ENCODE measurements at places on chromosomes 11 and 22.

GRCh38 chr22:37186997-37187522, 987 bp downstream of the C1QTNF6 start:
- DNase-seq: no peak

- DNase-seq: no peak
Observed at GRCh38 chr11:46603704-46604308, 10.0 kb upstream of the AMBRA1 start.

DNA sequence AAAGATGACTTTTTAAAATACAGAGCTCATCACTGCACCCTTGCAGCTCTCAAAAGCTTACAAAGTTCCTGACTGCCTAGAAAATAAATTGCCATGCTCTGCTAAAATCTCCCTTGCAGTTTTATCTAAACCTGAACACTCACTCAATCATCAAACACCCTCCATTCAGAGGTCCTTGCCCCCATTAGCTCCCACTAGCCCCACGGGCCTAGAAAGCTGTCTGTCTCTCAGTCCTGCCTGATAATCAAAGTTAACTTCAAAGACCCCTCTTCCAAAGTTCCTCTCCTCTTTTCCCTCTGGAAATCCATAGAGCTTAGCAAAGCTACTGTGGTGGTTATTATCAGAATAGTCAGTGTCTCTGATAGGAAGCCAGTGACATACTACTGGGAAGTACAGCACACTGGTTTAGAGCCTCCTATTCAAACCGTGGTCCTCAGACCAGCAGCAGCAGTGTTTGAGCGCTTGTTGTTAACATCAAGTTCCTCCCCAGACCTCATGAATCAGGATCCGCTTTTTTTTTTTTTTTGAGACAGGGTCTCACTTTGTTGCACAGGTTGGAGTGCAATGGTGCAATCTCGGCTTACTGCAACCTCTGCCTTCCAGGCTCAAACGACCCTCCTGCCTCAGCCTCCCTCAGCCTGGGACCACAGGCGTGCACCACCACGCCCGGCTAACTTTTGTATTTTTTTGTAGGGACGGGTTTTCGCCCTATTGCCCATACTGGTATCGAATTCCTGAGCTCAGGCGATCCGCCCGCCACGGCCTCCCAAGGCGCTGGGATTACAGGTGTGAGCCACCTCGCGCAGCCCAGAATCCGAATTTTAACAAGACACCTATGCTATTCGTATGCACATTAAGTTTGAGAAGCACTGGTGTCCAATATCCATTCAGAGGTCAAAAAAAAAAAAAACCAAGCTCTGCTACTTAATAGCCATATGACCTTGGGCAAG, 1.2 kb downstream of the NDUFC2 start:
- DNase-seq: no peak

DNA sequence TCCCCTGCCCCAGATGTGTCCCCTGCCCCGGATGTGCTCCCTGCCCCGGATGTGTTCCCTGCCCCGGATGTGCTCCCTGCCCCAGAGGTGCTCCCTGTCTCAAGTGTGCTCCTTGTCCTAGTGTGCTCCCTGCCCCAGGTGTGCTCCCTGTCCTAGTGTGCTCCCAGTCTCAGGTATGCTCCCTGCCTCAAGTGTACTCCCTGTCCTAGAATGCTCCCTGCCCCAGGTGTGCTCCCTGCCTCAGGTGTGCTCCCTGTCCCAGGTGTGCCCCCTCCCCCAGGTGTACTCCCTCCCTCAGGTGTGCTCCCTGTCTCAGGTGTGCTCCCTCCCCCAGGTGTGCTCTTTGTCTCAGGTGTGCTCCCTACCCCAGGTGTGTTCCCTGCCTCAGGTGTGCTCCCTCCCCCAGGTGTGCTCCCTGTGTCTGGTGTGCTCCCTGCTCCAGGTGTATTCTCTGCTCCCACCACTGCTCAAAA, 48.7 kb upstream of the RASD2 start:
- DNase-seq: no peak

- DNase-seq: no peak
Observed at GRCh38 chr22:23762842-23763578, at the start of gene C22orf15. TSS of gene C22orf15 (plus strand) at chr22:23762990. CDS start at chr22:23763307, 317 bp downstream.

DNA sequence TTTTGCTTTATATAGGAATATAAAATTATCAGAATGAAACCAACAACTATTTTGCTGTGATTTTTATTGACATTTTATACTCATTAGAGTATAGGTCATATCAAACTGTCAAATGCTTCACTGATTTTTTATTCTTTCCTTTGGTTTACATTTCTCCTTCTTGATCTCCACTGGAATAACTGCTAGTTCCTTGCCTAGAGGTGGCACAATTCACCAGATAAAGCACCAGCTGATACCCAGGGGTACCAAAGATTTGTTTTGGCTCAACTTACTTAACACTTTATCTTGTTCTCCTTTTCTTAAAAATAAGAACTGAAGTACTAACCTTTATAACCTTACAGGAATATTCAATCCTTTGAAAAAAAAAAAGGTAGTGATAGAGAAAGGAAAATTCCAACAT, 725.1 kb upstream of the CHORDC1 start:
- DNase-seq: no peak

GRCh38 chr22:40791241-40791640, 27.9 kb downstream of the SLC25A17 start:
- no peak for DNase-seq

- DNase-seq: no peak
Observed at GRCh38 chr11:84430661-84431060, 1144.5 kb upstream of the CCDC90B start.

- DNase-seq: no peak
Observed at GRCh38 chr11:30230714-30231113, at the start of gene FSHB. TSS of gene FSHB (plus strand) at chr11:30231014. CDS start at chr11:30231903, 889 bp downstream.

GRCh38 chr22:19387038-19387437, 44.5 kb downstream of the HIRA start:
- DNase-seq: no peak

DNA sequence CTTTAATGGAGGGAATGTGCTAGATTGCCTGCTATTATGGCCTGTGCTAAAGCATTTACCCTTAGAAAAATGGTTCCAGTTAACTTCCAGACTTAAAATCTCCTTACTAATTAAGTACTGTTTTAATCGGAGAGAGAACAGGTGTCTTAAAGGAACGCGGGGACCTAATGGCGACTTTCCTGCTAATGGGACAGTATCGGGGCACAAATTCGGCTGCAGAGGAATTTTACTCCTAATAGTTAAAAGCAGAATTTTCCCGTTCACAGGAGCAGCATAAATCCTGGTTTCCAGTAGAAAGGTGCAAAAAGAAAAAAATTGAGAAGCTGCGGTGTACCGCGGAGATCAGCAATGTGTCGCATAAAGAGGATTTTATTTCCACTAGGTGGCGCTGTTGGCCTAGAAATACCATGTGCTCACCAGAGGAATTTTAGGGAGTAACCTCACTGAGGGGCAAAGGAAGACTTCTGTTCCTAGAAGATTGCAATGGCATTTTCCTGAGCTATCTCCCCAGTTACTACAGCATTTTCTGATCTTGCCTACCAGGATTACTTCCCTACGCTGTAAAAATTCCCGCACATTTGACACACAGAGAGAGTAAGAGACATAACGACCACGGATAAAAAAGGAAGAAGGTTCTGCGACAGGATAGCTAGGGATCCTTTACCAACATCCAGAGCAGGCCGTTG, 44.5 kb downstream of the ZNF280B start:
- no peak for DNase-seq

DNA sequence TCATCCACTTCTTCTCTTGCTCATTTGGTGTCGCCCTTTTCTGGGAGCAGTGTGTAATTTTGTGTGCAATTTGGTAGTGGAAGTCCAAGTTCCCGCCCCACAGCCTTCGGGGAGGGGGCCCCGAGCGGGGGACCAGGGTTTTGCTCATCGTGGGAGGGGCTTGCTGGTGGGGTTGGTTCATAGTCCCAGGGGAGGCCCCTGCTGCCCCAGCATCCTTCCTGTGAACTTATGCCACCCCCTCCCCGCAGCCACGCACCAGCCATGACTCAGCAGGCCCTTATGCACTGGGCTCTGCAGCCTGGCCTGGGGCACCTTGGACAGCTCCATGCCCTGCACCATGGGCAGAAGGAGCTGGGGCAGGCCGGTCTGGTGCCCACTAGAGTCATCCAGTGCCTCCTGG, 1183.6 kb downstream of the BRD1 start:
- no peak for DNase-seq

- no peak for DNase-seq
Observed at GRCh38 chr11:77249427-77249826, 52.1 kb downstream of the GDPD4 start.

GRCh38 chr11:112470355-112470754, 209.7 kb upstream of the PLET1 start:
- no peak for DNase-seq

GRCh38 chr11:1918436-1919315, 827 bp upstream of the TNNT3 start:
- DNase-seq: no peak

- DNase-seq: no peak
Observed at GRCh38 chr11:34128824-34129223, 23.4 kb downstream of the NAT10 start.

- DNase-seq: no peak
Observed at GRCh38 chr11:17413414-17414316, 25.2 kb upstream of the KCNJ11 start.

DNA sequence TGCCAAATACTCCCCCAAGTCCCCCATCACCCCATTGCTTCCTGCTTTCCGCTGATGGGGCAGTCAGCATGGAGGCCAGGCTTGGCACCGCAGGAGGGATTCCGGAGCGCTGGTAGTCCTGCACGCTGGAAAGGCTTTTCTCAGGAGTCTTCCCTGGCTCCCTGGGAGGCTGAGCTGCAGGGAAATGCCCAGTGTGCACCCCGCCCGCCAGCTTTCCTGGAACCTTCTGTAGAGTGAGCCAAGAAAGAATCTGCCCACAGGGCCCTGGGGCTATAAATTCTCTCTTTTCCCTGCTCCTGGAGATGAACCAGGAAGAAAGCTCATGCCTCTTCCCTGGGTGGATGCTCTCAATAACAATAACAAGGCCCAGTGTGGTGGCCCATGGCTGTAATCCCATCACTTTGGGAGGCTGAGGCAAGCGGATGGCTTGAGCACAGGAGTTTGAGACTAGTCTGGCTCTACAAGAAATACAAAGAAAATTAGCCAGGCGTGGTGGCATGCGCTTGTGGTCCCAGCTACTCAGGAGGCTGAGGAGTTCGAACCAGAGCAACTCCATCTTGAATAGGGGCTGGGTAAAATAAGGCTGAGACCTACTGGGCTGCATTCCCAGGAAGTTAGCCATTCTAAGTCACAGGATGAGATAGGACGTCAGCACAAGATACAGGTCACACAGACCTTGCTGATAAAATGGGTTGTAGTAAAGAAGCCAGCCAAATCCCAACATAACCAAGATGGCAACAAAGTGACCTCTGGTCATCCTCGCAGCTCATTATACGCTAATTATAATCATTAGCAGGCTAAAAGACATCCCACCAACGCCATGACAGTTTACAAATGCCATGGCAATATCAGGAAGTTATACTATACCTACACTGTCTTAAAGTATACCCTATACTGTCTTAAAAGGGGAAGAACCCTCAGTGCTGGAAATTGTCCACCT, 46.4 kb upstream of the FTH1 start:
- DNase-seq: no peak

- no peak for DNase-seq
Observed at GRCh38 chr11:36744375-36745168, 146.5 kb upstream of the RAG2 start.

DNA sequence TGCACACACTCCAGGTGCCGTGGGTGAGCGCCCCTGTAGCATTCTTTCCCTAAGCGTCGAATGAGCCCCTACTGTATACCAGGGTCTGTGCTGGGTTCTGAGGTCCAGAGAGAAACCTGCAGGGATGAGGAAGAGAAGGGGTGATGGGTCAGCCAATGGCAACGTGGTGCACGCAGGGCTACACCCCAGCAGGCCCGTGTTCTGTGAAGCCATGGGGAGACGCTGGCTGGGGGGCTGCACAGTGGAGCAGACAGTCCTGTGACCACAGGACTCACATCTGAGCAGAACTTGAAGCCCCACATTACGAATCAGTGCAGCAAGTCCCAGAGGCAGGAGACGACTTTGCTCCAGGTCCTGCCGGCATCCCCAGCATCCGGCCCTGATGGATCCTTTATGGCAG, 1481.4 kb downstream of the BRD1 start:
- no peak for DNase-seq

DNA sequence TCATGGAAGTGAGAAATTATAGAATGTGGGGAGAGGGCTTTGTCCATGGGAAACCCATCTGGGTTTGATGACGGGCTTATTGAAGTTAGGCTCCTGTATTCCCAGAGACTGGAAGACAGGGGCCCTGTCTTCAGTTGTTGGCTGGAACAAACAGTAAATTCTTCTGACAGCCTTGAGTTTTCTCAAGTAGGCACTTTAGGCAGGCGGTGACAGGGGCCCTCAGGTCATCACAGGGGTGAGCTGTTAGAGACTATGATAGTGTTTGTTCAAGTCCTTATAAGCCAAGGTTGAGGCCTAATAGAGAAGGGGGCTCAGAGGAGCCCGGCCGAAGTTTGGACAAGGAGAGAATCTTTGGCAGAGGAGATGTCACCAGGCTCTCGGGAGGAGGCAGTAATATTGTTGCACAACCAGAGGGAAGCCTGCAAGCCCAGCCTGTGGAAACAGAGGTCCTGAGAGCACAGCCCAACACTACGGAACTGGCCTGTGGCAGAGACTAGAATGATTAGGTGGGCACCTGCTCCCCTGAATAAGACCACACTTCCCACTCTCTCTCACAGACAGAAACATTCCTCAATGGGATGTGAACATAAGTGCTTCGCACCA, 20.2 kb upstream of the IL17RA start:
- DNase-seq: no peak

DNA sequence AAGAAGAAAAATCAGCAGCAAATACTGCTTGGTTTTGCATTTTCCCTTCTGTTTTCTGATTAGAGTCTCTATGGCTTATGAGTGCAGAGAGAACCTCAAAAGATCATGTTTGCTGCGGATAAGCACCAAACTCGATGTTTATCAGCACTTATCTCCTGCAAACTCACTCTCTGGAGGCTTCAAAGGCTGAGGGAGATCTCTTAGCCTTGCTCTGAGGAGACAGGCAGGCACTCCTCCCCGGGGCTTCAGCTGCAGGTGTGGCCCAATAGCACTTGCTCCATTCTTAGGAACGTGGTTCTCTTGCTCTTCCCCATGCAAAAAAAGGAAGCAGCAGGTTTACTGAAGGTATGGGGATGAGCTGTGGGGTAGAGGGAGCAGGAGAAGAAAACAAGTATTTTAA, 45.1 kb downstream of the FLI1 start:
- no peak for DNase-seq

DNA sequence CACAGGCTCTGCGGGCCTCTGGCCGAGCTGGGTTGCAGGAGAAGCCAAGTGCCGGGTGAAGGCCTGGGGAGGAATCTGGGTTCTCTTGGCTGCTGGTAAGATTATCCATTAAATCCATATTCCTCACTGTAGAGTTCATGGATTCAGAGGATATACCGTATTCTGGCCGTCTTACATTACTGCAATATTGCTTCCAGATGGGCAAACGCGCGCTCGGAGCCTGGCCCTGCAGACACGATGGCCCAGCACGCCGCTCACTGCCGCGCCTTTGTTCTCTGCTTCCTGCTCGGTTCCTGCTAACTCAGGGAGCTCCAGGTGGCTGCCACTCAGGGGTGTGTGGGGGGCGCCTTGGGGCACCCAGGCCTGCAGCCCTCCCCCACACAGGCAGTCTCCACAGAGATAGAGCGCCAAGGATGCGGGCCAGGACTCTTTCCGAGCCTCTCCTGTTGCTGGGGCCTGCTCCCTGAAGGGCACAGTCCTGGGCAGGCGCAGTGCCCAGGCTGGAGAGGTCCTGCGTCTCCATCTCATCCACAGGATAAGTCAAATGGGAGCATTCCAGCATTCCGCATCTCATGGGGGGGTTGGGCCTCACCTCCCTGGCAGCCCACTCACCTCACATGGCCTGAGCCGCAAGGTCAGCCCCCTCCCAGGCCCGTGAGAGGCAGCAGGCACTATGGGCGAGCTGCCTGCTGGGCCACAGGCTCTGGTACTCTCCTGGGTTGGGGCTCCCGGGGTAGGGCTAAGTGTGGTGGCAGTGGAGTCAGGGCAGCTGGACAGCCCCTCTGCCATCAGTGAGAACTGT, 14.1 kb upstream of the KCNQ1OT1 start:
- DNase-seq: no peak
